ENCODE measurements at places on chromosomes 4 and X. TPM values are rescaled to one million over a fixed set of nuclear protein-coding genes. Genes with fewer than 3 reads are reported as not detected.

Gene MAGEA6
- total RNA-seq = not detected

Gene ATP8A1
- 41.4 TPM for total RNA-seq

Gene SMIM43
- total RNA-seq = 0.90 TPM

DNA sequence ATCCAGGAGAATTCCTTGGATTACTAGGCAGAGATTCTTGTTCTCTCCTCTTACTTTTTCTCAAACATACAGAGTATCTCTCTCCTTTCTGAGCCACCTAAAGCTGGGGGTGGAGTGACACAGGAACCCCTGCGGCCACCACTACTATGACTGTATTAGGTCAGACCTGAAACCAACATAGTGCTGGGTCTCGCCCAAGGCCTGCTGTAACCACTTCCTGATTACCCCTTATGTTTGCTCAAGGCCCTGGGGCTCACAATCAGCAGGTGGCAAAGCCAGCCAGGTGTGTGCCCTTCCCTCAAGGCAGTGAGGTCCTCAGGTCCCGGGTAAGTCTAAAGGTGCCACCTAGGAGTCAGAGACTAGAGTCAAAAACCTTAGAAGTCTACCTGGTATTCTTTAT lies 166.4 kb downstream of the PARM1 start:
- ATAC-seq = no peak

- ATAC-seq = no peak
Measured at GRCh38 chr4:174278467-174278866, 5.0 kb downstream of the FBXO8 start.

- no peak for ATAC-seq
Measured at GRCh38 chrX:69298466-69299140, 133.3 kb upstream of the PJA1 start.
